ENCODE measurements at places on chromosomes 11 and 22.

DNA sequence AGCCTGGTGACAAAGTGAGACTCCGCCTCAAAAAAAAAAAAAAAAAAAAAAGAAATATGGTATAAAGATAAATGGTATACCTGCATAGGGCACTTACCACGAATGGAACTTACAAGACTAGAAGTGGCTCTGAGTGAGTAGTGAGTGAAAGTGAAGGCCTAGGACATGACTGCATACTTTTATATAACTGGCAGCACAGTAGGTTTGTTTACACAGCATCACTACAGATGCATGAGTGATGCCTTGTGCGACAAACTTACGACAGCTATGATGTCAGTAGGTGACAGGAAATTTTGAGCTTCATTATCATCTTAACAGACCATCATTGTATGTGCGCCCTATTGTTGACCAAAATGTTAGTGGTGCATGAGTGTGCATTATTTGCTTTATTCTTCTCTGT lies 17.7 kb downstream of the XRCC6 start:
- no peak for DNase-seq

- no peak for DNase-seq
These were observed 11.9 kb downstream of the APOL2 start for GRCh38 chr22:36227396-36227795.

- no peak for DNase-seq
These were observed 60.9 kb upstream of the PARVA start for GRCh38 chr11:12316432-12316831.

DNA sequence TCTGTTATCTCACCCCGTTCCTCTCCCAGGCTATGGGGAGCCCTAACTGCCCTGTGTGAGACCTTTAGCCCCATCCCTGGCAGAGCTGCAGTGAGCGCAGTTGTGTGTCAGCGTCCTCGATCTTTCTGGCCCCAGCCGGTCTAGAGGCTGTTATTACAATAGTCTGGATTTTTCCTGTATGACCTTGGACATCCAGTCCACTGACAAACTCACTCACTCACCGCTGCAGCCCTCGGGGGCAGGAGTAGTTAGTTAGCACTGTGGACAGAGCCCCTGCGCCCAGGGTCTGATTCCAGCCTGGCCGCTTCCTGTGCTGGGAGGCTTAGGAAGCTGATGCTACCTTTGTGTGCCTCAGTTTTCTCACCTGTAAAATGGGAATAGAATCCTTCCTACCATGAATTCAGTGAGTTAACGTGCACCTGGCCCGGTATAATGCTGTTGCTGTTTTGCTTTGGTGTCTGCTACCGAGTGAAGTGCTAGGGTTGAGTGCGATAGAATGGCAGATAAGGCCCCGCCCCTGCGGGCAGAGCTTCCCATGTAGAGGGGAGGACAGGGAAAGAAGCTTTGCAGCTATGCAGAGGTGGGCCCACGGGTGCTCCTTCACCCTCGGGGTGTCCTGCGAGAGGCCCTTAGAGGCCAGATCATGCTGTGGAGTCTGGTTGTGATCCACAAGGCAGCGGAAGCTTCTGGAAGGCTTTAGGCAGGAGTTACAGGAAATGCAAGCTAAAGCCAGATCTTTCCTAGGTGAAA lies 3.0 kb downstream of the LRP5 start:
- DNase-seq, result no peak

DNA sequence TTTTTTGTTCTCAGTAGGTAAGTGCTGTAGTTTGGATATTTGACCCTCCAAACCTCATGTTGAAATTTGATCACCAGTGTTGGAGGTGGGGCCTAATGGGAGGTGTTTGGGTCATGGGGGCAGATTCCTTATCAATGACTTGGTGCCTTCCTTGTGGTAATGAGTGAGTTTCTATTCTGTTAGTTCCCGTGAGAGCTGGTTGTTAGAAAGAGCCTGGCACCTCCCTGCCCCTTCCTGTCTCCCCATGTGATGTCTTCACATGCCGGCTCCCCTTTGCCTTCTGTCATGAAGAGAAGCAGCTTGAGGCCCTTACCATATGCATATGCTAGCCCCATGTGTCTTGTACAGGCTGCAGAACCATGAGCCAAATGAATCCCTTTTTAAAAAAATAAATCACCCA lies 138.3 kb downstream of the TMEM135 start:
- DNase-seq, result no peak

DNA sequence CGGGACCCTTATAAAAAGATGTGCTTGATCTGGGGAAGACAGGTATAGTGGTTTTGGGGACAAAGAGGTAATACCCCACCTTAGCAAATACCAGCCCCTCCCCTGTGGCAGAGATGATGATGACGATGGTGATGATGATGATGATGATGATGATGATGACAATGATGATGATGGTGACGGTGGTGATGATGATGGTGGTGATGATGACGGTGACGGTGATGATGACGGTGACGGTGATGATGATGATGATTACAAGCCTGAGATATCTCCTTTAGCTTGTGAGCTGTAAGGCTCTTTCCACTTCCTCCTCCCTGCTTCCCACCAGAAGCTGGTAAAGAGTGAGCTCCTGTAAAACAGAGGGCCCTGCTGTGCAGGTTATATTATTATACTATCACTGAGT lies 89.5 kb upstream of the TMEM45B start:
- DNase-seq, result no peak

GRCh38 chr11:126732981-126733380 lies 267.6 kb downstream of the KIRREL3 start:
- DNase-seq, result no peak

DNA sequence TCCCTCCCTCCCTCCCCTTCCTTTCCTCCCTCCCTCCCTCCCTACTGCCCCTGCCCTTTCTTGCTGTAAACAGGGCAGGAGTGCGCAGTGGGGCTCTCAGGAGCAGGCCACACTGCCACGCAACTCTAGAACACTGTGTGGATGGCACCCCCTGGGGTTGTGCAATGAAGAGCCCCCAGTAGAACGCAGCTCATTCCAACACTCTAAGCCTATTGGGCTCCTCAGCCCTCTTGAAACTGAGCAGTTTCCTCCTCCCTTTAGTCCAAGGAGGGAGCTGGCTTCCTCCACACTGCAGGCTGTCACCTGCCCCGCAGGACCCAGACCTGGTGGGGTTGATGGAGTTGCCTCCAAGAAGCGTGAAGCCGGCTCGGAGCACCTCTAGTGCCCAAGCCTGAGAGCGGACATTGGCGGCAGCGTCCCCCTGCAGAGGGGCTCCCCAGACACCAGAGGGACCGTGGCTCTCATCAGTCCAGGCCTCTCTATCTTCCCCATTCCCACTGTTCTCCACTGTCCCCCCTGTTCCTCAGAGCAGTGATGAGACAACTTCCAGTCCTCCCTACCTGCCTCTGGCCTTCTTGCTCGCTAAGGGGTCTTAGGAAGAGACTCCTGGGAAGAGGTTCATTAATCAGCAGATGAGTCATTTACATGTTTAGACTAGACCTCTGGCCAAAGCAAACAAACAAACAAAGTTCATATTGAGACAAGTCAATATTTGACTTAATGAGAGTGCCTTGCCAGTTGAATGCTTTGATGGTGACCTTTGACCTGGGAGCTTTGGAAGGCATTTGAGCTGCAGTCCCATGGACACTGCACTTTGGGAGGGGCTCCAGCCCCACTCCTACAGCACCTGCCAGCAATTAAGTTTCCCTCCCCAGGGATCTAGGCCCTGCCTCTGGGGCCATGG lies 64.0 kb downstream of the RPUSD4 start:
- no peak for DNase-seq

DNA sequence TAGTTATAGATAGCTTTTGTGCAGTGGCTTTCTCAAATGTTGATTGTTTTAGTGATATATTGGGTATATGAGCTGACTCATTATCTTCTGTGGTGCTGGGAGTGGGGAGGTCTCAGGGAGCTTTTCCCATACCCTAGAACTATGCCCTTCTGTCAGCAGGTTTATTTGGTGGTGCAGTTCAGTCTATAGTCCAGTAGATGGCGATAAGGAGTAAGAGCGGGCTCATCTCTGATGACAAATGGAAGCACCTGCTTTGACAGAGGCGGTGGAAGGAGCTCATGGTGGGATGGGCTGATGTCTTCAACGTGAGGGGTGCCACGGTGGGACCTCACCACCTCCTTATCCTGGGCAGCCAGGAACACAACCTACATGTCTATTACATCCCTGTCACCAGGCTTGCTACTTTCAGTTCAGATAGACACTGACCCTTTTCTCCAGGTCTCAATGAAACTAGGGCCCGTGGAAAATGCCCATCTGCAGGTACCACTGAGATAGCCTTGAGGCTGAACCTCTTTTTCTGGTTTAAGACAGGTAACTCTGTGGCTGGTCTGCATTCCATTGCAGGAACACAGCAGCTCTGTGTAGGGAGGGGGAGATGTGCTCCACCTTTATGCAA lies 13.0 kb upstream of the OR6A2 start:
- DNase-seq, result peak; percentile 8

- no peak for DNase-seq
These were observed 69.9 kb downstream of the THAP12 start for GRCh38 chr11:76310832-76311595.

GRCh38 chr11:469684-470560 lies 19.8 kb downstream of the PTDSS2 start:
- DNase-seq, result peak; percentile 70

DNA sequence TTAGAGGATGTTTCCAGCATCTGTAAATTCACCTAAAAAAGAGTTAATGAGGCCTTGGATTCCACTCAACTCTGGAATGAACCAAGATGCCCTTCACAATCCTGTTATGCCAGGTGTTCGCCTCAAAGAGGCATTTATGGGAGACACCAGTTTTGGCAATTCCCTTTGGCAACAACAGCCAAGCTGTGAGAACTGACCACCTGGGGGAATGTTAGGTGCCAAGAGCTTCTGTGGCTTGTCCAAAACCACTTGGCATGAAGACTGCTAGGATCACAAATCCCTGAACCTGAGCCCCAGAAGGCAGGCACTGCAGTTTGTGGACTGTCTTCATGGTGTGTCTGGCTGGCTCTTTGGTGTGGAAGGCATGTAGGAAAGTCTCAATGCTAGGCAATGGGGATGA lies 164.4 kb upstream of the BDNF start:
- DNase-seq, result no peak

Measured in hippocampal formation (tissue), 2 donors.